AML-193 (cell line): ENCODE measurements at places on chromosomes 6 and 20.

GRCh38 chr20:24190905-24191304, 202.3 kb upstream of the GGTLC1 start:
- no peak for DNase-seq

DNA sequence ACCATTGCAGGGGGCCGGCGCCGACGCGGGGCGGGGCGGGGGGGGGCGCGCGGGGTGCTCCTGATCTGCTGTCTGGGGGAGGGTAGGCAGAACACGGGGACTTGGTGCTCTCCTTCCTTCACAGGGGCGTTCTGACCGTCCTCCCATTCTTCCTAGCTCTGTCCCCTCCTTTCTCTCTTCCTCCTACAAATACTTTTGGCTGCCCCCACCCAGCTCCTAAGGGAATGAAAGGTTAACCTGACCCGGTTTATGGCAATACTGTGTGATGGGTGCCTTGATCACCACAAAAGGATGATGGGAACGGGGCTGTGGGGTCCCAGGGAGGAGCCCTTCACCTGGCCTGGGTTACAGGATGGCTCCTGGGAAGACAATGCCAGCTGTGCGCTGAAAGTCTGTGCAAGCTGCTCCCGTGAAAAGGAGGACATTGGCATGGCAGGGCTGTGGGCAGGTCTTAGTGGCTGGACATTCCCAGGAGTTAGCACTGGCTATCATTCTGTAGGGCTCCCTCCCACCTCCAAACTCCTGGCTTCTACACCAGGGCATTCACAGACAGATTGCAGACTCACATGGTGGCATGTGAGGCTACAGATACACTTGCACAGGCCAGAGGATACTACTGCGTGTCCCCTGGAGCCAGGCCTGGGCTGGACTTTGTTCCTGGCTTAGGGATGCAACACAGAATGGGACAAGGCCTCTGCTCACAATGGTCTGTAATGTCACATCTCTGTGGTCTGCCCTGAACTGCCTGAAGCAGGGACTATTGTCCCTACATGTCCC, 1.9 kb upstream of the TPD52L2 start:
- DNase-seq = no peak

DNA sequence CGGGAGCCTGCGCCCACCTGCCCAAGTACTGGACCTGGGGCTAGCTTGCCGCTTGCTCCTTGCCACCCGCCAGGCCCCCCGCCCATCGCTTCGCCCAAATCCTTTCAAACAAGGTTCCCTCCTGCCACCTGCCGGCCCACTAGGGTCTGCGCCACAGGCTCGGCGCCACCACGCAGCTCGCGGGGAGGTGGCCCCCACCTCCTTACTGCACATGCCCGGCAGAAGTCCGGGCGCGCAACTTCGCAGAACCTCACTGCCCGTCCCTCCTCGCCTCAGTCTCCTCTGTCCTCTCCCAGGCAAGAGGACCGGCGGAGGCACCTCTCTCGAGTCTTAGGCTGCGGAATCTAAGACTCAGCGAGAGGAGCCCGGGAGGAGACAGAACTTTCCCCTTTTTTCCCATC, 11.2 kb downstream of the GNAS-AS1 start:
- DNase-seq = peak; percentile 2

GRCh38 chr6:56850626-56851025, 104.3 kb upstream of the BEND6 start:
- DNase-seq = no peak

GRCh38 chr6:13653296-13653695, 38.2 kb downstream of the NOL7 start:
- no peak for DNase-seq

DNA sequence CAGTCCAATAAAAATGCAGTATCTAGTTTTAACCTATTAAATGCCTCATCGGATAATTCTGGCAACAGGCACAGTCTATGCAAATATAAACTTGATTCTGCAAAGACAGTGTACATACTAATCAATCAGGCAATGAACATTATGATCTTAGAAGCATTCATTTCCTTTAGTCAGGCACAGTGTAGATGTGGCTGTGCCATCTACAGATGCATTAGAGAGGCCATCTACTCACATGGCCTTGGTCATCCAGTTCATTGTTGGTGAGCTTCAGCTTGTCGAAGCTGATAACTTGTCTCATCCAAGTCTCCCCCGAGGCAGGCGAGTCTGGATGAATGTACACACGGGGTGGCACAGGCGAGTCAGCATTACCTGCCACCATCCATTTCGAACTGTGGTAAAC, 7.9 kb downstream of the TBX18 start:
- no peak for DNase-seq

DNA sequence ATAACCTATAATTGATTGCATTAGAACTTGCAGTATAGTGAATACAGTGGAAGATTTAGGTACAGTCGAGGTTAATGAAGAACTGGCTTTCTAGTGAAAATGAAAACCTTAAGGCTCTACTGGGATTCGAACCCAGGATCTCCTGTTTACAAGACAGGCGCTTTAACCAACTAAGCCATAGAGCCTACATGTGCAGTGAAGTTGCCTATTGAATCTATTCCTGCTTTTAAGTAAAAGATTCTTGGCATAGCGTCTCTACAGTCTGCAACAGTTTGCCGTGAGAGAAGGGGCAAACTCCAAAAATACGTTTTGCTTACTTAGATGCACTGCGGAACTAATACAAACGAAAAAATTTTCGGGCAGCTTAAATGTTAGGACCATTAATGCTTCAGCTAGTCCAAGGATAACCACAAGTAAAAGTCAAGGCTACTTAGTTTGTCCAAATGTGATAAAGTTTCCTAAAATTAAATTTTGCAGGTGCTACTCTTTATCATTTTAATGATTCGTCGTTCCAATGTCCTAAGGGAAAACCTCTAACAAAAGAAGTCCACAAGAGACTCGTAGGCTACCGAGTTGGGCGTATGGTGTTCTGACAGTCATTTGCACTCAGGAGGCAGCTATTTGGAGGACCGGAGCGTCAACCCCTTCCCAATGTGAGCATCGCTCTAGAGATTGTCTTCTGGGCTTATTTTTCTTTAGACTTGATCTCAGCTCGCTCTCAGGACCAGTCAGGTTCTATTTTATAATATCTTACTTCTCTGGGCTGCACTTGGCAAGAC, 31.3 kb upstream of the ZSCAN23 start:
- no peak for DNase-seq

GRCh38 chr6:98927534-98927933, 20.2 kb downstream of the FBXL4 start:
- no peak for DNase-seq

DNA sequence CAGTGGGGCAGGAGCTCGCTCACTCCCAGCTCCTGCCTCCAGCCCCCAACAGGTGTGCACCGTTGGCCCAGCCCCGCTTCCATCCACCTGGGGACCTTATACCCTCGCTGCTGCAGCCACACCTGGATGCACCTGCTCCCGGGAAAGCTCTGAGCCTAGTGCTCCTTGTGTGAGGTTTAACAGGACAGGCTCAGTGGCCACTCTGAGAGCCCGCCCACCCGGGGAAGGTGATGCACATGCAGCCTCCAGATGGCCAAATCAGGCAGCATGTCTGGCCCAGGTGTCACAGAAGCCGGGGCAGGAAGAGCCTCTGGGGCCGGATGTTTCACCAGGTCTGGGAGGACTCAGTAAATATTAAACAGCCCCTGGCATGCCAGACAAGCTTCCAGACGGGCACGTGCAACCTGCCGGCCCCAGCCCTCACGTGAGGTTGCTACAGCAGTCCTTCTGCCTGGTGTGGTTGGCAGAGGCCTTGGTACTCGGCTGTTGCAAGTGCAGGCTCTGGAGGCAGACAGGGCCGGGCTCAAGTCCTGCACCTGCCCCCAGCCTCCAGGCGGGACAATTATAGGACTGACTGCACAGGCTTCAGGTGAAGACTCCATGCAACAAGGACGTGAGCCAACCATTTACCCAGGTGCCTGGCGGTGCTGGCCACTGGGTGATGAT, 66.9 kb downstream of the RIPOR3 start:
- DNase-seq = no peak

DNA sequence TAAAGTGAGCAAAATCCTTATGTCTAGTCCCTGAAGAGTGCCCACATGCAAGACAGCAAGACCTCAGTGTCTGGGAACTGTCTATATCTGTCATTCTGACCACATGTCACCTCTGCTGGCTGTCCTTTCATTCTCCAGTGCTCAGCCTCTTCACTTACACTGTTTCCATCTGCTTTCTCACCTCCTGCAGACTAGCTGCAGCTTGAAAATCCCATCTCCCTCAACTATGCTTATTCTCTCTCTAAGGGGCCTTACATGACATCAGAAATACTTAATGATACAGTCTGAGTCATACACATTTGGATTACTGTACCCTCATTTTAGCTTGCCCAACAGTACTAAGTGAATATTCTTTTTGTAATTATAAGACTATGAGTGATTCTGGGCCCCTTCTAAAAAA, 587.8 kb downstream of the EPM2A start:
- no peak for DNase-seq

DNA sequence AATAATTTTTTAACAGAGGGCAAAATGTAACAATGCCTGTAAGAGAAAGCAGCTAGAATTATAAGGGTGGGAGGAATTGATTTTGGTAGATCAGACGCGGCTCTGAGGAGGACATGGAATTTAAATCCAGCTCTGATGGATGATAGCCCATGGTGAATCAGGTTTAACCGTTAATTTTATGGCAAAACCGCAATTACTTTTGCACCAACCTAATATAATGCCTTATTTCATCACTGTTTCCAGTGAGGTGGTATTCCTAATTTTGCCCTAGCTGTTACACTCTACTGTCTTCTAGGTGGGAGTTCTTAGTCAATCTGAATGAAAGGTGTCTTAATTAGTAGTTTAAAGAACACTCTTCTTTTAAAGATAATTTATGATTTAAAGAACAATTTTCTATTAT, 198.3 kb upstream of the SMLR1 start:
- DNase-seq = no peak
